NCI-H146 (cell line): ENCODE measurements at places on chromosomes 7 and 10.
A peak's percentile ranks its signal among the peaks of the same experiment; 100 is the strongest.

- no peak for DNase-seq
These were observed 248.8 kb upstream of the ZMIZ1 start for GRCh38 chr10:78820007-78820362.

DNA sequence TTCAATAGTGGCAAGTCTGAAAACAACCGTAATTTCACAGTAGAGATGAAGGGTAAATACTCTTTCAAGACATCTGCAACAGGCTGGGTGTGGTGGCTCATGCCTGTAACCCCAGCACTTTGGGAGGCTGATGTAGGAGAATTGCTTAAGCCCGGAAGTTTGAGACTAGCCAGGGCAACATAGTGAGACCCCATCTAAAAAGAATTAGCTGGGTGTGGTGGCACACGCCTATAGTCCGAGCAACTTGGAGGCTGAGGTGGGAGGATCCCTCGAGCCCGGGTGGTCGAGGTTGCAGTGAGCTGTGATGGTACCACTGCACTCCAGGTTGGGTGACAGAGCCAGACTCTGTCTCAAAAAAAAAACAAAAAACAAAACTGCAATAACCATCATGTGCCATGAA is 71.8 kb downstream of the PFKFB3 start:
- no peak for DNase-seq

- no peak for DNase-seq
These were observed 296.8 kb downstream of the DNAJB6 start for GRCh38 chr7:157633465-157634185.

DNA sequence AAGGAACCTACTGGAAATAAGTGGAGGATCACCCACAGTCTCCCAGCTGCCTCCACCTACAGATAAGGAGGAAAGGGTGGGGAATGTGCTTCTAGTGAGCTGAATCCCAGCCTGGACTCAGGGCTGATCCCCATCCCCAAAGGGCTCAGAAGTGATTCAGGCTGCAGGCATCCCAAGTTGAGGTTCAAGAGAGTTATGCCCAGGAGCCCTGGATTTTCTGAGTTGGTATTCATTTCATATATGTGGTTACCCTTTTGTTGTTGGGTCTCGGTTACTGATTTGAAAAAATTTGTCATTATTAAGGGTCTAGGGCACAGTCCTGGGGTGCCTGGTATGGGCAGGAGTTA is 30.0 kb upstream of the SRGN start:
- DNase-seq: no peak

- no peak for DNase-seq
These were observed 25.2 kb downstream of the ABCB1 start for GRCh38 chr7:87575521-87575920.

DNA sequence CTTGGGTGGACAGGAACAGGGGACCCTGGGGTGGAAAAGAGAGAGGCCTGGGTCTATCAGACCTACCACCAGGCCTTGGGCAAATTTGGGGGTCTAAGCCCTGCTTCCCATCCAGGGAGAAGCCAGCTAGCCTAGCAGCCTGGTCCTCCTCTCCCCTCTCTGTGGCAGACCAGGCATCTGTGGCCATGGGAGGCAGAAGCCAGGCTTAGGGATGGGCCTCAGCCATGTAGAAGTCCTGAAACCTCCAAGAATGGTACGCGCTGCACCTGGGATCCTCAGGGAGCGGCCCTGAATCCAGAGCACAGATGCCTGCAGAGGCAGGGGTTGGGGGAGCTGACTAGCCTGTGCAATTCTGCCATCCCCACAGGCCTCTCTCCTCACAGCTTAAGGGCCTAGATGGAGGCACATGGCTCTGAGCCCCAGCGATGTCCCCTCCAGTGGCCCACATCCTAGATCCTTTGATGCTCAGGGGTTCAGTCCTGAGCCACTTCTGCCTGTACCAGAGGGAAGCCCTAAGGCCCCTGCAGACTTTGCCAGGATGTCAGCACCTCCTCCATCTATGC is 21.2 kb downstream of the GRID1 start:
- DNase-seq: no peak

GRCh38 chr7:50339990-50340500 is 35.5 kb downstream of the IKZF1 start:
- DNase-seq: peak; percentile 49

GRCh38 chr10:4129866-4130477 is 345.0 kb upstream of the KLF6 start:
- DNase-seq: no peak

DNA sequence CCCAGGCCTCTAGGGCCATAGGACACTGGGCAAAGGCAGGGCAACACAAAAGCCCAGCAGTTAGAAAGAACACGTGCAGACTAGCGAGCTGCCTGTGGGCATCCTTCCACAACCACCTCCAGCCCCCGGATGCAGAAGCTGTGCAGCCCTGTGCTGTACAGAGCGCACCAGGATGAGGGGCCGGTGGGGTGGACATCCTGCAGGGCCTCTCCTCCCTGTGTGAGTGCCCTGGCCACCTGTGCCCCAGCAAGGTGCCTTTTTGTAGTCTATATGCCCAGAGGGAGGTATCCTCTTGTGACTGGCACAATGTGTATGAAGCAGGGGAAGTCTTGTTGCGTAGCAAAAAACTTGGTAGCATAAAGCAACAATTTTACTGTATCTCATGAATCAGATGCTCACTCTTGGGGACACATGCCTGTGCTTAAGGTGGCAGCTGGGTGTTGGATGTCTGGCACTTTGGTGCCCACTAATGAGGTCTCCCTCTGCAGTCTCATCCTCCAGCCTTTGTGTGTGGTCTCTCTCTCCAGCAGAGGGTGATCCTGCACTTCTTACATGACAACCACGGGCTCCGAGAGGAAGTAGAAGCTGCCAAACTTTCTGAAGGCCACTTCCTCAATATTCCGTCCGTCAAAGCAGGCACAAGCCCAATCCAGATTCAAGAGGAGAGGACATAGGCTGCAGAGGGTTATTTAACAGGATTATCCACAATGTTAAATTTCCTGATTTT is 8.7 kb downstream of the NCAPG2 start:
- no peak for DNase-seq

- no peak for DNase-seq
These were observed 139.3 kb downstream of the C1GALT1 start for GRCh38 chr7:7321681-7322080.
